ENCODE measurements at places on chromosomes 5 and 9.

DNA sequence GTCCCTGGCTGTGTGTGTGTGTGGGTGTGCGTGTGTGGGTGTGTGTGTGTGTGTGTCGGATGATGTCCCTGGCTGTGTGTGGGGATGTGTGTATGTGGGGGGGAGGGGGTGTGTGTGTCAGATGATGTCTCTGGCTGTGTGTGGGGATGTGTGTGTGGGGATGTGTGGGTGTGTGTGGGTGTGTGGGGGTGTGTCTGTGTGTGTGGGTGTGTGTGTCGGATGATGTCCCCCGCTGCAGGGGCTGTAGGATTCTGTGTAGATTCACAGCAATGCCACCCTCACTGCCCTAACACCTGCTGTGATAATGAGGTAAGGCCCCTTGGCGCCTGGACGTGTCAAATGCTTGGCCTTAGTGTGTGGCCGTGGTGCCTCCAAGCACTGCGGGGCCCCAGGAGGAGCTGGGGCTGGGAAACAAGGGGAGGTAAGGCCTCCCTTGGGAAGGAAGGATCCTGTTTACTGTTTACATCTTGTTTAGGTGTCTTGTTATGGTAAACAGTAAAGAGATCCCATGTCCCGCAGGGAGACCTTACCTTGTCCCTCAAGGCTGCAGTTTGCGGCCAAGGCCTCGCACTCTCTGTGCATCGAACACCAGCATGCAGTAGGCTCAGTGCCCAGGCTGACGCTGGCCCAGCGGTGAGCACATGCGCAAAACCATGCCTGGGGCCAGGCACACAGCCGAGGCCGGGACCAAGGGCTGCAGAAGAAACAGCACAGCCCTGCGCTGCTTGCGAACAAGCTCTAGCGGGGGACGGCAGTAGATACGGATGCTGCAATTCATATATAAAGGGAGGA, 24.1 kb downstream of the AHRR start:
- peak; percentile 5 for DNase-seq

- DNase-seq, result no peak
These were observed 113.4 kb upstream of the CACNA1B start for GRCh38 chr9:137764171-137764671.

GRCh38 chr9:117344892-117345660, 69.8 kb downstream of the ASTN2 start:
- no peak for DNase-seq

GRCh38 chr9:89012294-89013042, 21.2 kb downstream of the S1PR3 start:
- DNase-seq, result no peak

- no peak for DNase-seq
These were observed 36.3 kb upstream of the GFPT2 start for GRCh38 chr5:180389252-180390101.

- peak; percentile 62 for DNase-seq
These were observed 70.7 kb upstream of the GNE start for GRCh38 chr9:36328798-36329411.

DNA sequence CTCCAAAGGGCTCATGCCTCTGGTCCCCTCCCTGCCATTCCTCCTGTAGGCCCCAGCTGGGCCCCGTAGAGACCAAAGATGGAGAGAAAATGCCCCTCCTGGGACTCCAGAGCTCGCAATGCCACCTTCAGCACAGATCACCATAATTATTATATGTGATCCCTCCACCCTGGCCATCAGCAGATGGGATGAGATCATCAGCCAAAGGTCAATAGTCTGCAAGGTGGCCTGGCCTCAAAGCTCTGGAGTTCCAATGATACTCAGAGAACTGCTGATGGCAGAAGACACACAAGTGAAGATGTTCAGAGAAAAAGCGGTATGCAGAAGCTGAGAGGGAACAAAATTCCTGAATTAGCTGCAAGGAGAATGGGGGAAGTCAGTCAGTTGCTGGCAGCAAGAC, 5.0 kb downstream of the RPP25L start:
- no peak for DNase-seq

DNA sequence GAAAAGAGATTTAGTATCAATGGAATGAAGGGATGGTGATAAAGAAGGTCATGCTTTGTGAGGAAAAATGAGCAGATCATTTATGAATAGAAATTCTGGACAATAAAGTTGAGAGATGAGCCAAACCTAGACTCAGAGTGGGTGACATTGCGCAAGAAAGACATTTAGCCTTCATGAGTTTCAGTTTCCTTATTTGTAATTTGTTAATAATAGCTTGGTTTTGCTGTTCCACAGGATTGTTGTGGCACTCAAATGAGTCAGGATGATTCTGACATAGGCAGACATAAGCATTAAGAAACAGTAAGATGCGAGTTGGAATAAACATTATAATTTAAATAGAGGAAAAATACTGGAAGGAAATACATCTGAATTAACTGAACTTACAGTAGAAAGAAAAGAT, 34.8 kb downstream of the ITGA2 start:
- no peak for DNase-seq

- DNase-seq, result no peak
These were observed 128.0 kb downstream of the SLC1A3 start for GRCh38 chr5:36734422-36734821.

DNA sequence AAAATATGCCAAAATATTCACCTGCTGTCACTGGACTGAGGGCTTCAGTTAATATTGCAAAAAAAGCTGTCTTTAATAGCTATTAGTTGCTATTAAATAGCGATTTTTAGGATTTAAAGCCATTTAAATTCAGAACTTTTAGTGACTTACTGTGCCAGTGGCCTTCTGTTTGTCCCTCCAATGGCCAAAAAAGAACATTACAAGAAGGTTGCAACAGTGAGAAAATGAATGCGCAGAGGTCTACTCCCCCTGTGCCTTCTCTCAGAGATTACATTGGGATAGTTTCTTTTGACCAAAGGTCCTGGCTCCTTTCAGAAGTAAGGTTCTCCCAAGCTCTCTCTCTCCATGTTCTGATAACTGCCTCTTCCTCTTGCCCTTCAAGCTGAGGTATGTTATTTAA, 930.3 kb upstream of the ARRDC3 start:
- DNase-seq, result peak; percentile 9

DNA sequence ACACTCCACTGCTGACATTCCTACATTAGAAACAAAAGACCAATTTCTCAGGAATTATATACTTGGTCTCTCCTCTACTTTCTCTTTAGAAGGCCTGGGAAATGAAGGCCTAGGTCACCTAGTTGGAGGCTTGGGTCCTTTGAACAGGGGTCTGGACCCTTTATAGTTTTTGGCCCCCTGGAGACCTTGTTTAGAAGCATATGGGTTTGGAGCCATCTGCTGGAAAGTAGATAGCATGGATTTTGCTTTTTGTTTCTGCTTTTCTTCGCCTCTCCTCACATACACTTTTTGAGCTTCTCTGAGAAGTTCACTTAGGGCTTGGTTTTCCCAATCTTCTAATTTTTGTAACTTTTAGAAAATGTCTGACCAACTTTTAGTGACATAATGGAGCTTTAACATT, 67.1 kb upstream of the CDK20 start:
- no peak for DNase-seq

DNA sequence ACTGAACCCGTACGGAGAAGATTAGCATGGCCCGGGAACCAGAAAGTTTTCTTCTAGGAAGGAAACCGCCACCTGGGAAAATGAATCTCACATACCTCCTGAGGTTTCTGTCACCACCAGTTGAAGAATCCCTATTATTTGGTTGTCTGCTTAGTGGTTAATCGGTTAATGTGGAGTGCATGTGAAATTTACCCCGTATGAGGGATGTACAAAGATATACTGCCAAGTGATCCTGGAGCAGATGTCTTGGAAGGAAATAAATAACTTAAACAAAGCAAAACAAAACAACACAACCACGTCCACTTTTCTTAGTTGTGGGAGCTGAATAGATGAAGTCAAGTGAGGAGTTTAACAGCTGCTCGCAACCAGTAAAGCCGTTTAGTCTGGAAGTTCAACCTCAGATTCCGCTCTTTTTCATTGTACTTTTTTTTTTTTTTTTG, 3.8 kb downstream of the DMRT2 start:
- no peak for DNase-seq

DNA sequence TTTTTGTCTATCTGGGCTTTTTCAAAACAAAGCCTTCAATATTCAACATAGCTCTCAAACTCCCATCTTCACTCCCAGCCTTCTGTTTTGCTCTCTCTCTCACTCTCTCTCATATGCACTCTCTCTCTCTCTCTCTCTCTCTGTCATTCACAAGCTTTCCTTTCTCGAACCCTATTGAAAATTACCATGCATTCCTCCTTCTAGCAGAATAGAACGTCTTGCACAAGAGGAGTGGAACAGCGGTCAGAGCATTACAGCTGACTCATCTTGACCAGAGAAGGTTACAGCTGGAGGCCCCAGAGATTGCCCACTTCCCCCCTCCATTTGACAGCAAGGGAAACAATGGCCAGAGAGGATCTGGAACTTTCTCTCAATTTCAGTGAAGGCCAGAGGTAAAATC, 51.0 kb upstream of the LIFR start:
- DNase-seq, result no peak

GRCh38 chr9:83056174-83056573, 6.8 kb downstream of the RASEF start:
- DNase-seq, result no peak

- DNase-seq, result no peak
These were observed 40.2 kb downstream of the SPEF2 start for GRCh38 chr5:35657877-35658276.

DNA sequence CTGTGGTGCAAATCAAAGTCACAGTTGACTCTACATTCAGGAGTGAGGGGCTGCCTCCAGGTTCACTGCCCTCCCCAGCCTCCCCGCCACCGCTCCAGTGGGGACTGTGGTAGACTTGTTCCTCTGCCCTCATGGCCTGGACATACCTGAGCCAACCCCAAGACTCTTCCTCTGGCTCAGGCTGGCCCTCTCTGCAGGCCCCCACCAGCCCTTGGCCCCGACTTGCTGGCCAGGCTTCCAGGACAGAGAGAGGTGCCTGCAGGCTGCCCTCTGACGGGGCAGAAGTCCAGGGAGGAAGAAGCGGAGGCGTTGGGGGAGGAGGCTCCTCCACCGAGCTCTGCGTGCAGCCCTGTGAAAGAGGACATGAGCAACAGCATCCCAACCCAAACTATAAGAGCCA, 2.8 kb upstream of the SARDH start:
- no peak for DNase-seq

GRCh38 chr5:177447611-177448243, 1.1 kb downstream of the PRR7 start:
- no peak for DNase-seq

GRCh38 chr5:40879163-40879942, 29.9 kb upstream of the C7 start:
- peak; percentile 20 for DNase-seq

DNA sequence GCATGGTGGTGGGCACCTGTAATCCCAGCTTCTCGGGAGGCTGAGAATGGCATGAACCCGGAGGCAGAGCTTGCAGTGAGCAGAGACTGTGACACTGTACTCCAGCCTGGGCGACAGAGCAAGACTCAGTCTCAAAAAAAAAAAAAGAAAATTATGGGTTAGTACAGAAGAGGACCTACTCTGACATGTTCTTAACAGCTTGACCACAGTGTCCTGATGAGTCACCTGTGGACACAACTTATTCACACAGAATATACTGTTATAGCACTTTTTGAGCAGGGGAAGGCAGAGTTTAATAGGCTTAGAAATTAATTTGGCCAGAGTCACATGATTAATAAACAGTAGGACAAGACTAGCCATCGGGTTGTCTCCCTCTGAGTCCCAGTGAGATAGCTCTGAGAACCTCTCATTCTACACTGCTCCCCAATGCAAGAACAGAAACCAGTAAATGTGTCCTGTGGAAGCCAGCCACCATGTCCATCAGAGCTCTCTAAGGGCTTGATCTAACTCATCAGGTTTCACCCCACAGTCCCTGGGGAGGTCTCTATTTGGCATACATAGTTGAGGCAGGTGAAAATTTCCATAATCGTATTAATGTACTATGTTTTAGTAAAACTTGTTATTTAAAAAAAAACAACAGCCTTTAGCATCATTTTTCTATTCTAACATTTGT, 1077.9 kb upstream of the C9orf72 start:
- DNase-seq, result no peak

GRCh38 chr5:175844174-175844573, 27.2 kb upstream of the CPLX2 start:
- no peak for DNase-seq

- DNase-seq, result no peak
These were observed 63.5 kb downstream of the UBE2R2 start for GRCh38 chr9:33880211-33881089.

GRCh38 chr9:95438561-95439357, 78.0 kb downstream of the PTCH1 start:
- no peak for DNase-seq

GRCh38 chr9:35771075-35771433, 17.0 kb upstream of the MSMP start:
- DNase-seq, result no peak

DNA sequence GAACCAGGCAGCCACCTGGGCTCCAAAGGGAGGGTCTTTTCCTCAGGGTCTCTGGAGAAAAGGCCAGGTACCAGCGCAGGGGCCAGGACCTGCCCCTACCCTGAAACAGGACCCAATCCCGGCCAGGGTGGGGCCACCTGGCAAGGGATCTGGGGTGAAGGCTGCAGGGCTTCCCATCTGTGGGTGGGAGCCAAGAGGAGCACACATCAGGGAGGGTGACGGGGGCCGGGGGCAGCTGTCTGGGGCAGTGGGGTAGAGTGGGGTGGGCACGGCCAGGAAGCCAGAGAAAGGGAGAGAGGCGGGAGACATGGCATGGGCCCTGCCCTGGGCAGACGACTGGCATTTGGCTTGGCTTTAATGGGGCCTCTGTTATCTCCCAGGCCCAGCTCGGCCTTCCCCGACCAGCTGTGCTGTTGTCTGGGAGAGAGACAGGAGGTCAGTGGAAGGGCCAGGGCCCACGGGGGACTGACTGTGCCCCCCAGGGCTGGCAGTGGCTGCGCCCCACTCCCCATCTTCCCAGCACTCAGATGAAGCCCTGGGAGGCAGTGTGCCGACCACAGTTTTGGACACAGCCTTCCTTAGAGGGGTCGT, 57.2 kb upstream of the RNF130 start:
- DNase-seq, result no peak

DNA sequence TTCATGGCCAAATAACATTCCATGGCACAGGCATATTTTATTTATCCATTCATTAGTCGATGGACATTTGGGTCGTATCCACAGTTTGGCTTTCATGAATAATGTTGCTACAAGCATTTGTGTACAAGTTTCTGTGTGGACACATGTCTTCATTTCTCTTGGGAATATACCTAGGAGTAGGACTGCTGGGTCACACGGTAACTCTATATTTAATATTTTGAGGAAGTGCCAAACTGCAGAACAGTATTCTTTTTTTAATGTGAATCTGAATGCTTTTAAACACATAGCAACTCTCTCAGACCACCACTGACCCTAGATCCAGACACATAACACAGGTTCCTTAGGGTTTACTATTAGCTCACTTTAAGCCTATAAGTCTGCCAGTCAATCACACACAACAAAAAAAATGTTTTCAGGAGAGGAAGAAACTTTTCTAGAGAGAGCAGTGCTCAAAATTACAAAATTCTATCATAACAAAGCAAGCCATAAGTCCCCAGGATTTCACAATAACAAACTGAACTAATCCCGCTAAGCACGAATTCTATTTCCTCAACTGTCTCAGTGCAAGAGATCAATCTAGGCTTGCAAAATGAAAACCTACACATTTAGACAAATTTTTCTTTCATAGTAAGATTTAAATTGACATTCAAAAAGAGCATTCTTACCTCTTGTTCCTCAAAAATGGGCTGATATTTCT, 41.8 kb upstream of the GABBR2 start:
- no peak for DNase-seq

- DNase-seq, result no peak
These were observed 4.2 kb downstream of the DNAJA1 start for GRCh38 chr9:33029231-33029786.

- DNase-seq, result peak; percentile 77
These were observed at the start of gene DMRTA1 for GRCh38 chr9:22446589-22446949. Gene DMRTA1, plus strand, starts transcription at chr9:22446824. Its CDS starts 242 bp downstream, at chr9:22447066.

- DNase-seq, result no peak
These were observed 251.7 kb upstream of the TYRP1 start for GRCh38 chr9:12441506-12441905.
